EH (cell line): ENCODE measurements at places on chromosomes 1 and 21.
A peak's percentile ranks its signal among the peaks of the same experiment; 100 is the strongest.

DNA sequence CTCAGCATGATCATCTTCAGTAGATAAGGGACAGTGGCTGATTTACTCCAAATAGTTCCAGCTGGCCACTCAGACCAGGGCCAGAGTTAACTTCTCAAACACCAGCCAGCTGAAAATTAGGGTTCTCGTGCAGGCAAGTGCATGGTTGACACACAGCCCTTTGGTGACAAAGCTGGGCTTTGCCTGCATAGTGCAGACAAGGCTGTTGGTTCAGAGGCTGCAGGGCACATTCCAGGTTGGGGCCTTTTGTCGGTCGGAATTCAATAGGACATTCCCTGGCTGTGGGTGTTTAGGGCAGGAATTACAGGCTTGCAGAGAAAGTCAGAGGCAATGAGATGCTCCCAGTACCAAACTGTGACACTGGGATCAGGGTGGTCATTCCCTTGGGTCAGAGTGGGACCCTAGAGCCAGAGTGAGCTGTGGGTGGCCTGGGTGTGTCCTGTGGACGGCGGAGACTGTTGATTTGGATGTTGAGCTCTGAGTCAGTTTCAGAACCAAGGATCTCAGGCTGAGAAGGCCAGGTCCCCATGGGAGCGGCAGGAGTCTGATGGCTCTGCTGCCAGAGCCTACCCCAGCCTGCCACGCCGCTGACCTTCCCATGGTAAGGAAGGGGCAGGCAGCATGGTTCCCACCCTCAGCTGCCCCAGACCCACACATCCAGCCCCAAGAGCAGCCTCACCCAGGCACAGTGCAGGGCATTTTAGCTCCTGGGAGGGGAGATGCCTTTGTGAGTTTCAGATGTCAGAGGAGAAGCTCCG, 56.2 kb downstream of the STUM start:
- peak; percentile 56 for DNase-seq

- DNase-seq, result peak; percentile 86
These were observed 709 bp downstream of the ZNF644 start for GRCh38 chr1:91020967-91021685.

- no peak for DNase-seq
These were observed 13.4 kb upstream of the SLC25A44 start for GRCh38 chr1:156180471-156180870.

DNA sequence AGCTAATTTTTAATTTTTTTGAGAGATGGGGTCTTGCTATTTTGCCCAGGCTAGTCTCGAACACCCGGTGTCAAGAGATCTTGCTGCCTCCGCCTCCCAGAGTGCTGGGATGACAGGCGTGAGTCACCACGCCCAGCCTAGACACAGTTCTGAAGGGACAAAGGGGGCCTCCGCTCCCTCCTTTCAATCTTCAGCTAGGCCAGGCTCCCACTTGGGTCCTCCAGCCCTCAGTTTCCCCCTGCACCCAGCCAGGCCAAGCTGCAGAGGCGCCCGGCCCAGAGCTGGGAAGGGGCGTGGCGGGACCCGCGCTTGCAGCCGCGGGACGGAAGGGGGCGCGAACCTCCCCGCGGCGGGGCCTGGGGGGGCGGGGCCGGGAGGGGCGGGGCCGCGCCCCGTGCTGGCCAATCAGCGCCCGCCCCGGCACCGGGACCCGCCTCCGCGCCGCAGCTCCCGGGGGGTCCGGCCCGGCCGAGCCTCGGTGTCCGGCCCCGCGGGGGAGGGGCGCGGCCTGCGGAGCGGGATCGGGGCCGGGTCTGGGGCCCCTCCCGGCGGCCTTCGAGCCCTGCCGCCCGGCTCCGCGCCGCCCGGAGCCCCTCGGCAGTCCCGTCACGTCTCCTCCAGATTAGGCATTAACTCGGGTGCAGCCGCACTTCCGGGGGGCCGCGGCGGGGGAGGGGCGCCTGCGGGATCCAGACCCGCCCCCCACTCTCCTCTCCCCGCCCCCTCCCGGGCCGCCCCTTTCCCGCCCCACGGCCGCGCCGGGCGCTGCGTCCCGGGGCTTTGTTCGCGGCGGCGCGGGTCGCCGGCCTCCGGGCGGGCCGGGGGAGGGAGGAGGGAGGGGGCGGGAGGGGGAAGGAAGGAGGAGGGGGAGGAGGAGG, 559 bp upstream of the AGRN start:
- DNase-seq, result peak; percentile 88

DNA sequence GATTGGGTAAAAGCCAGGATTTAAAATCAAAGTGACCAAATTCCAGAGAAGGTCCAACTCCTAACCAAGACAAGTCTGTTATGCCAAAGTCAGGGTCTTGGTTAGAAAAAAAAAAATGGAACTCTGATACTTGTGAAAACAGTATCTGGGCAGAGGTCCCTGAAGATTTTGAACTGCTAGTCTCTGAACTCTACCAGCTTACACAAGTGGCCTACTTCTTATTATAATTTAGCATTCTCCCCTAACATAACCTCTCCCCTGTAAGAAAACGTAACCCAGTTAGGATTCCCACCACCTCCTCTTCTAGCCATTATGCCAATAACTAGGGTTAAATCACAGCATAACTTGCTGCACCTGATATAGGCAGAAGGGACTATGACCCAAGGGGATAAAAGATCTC, 220.5 kb downstream of the COL24A1 start:
- DNase-seq, result no peak

DNA sequence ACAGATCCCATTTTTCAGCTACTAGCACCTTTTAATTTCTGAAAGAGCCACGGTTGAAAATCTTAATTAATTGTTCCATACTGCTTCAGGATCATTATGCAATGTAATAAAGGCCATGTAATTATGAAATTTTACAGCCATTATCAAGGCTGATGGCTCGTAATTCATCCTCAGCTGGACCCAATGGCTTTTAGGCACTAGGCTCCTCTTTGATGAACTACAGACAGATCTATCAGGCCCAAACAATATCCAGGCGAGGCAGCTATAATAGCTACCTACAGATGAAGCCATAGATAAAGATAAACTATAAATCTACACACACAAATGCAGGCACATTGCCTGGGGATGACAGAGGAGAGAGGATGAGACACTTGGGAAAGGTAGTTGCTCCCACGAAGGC, 110.5 kb upstream of the USH2A start:
- no peak for DNase-seq

GRCh38 chr1:117570988-117571409, 34.8 kb upstream of the TENT5C start:
- DNase-seq, result no peak

- no peak for DNase-seq
These were observed 440 bp upstream of the MUL1 start for GRCh38 chr1:20508411-20508771.

- DNase-seq, result no peak
These were observed 10.2 kb downstream of the GRHL3 start for GRCh38 chr1:24329331-24329730.

DNA sequence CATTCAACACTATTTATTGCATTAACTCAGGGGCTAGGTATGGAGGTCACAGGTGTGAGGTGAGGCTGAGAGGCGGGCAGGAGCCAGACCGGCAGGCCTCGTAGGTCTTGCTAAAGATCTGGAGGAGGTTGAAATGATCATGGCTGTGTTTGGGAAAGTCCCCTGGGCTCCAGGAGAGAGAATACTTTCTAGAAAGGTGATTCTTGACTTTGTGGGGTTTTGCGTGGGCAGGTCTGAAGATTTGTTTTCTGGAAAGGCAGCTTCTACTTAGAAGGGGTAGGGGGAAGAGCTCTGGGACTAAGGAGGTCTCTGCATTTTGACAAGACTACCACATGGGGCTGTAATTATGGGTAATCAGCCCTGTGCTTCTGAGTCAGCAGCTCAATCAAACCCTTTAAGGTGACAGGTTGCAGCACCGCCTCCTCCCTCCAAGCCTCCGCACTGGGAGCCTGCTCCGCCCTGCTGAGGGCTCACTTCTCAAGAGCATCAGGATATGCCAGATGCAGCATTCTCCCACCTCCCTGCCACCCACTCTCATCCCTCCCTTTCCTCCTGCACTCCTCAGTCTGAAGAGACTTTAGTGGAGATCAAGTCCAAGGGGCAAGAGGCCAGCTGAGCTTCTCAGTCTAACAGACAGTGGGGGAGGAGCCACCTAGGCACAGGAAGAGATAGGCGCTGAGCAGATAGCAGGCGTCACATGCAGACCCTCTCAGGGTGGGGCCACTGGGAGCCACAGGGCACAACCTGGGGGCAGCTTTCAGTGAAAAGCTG, 30.5 kb downstream of the SLC30A1 start:
- no peak for DNase-seq

DNA sequence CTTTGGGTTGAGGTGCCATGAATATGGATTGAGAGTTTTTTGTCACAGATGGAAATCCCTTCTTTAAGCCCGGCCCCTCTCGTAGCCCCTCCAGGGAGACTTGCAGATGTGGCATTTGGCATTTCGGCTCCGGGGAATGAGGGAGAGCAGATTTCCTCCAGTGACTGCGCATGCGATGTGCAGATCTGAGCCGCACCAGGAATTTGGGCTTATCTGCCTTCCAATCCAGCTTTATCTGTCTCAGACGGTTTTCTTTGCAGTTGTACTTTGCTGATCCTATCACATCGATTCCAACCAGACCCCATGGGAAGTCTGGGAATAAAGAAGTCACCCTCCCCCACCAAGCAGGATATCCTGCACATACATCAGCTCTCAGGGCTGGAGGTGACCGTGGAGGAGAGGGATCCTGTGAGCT, 11.7 kb downstream of the KIF26B start:
- DNase-seq, result peak; percentile 27

- DNase-seq, result no peak
These were observed 198.6 kb downstream of the PTPRC start for GRCh38 chr1:198837278-198838021.

DNA sequence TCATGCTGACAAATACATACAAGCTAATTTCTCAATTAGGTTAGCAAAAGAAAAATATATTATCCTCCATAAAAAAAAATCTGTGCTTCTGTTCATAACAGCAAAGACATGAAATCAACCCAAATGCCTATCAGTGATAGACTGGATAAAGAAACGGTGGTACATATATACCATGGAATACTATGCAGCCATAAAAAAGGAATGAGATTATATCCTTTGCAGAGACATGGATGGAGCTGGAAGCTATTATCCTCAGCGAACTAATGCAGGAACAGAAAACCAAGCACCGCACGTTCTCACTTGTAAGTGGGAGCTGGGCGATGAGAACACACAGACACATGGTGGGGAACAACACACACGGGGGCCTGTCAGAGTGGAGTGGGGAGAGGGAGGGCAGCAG, 84.0 kb upstream of the PALMD start:
- no peak for DNase-seq

DNA sequence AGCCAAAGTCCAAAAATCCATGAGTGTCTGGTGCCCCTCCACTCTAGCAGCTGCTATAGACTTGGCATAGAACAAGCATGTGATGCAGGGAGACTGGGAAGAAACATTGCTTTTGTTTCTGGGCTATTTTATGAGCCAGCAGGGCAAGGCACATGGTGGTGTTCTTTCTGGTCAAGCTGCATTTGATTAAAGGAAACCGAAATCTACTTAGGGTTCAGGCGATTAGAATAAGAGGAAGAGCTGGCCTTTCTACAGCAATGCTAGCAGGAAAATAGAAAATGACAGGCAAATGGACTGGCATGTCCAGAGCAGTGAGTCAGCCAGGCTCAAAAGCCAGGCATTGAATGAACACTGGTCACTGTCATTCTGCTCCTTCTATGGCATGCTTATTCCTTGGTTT, 28.5 kb upstream of the ARHGAP29 start:
- peak; percentile 75 for DNase-seq

DNA sequence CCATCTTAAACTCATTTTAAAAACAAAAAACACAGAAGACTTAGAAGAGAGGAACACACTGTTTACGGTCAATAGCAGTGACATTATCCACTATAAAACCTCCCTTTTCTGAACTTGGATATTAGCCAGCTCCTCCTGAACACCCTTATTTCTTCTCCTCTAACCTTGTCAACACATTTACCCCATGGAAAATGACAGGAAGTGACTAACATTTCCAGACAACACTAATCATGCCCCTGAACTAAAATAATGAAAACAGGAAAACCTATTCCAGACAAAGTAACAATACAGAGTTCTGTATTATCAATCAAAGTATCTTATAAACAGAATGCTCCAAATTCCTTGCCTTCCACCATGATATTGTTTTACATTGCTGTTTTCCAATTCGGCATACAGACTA, 45.3 kb downstream of the PALMD start:
- no peak for DNase-seq

DNA sequence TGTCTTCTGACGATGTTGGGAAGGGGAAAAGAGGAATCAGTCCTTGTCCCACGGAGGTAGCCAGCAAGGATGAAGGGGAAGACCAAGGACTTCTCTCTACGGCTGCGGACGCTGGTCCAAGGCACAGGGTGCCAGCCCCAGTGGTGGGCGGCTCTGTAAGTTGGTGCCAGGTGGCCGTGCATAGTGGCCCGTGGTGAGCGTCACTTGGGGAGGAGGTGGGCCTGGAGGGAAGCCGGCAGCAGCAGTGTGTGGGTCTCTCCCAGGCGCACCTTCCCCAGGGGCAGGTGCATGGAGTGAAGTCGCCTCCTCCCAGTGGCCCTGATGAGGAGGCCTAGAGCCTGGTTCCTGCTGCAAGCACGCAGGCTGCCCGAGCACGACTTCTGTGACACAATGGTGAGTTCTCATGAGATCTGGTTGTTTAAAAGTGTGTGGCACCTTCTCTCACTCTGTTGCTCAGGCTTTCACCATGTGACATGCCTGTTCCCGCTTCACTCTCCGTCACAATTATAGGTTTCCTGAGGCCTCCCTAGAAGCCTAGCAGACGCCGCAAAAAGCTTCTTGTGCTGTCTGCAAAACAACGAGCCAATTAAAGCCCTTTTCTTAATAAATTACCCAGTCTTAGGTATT, 43.6 kb upstream of the TIAM1 start:
- DNase-seq, result no peak

DNA sequence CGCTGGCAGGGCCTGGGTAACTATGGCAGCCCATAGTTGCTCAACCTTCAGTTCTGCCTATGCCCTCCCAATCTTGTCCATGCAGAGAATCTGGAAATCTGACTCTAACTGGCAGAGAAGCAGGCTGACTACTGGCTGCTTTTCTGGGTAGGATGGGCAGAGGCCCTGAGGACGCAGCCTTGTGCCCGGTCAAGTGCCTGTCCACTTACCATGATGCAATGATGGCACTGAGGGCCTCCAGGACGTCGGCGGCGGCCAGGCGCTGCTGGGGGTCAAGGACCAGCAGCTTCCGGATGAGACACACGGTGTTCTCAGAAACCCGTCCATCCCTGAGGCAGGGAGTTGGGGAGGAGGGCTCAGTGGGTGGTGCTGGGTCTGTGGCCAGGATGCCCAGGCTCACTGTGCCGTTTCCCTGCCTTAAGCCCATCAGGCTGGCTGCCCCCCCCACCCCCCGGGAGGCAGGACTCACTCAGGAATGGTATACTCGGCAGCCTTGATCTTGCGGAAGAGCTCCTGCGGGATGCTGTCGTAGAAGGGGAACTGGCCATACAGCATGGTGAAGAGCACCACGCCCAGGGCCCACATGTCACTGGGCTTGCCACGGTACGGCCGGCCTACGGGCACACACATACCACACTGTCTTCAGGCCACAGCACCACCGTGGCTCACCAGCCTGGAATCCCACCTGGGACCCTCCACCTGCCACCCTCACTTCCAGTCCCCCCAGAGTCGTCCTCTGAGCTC, 20.4 kb upstream of the EVA1B start:
- DNase-seq, result no peak
